Right ventricle myocardium superior (tissue), 1 donor: ENCODE measurements at places on chromosomes 11 and 22.

DNA sequence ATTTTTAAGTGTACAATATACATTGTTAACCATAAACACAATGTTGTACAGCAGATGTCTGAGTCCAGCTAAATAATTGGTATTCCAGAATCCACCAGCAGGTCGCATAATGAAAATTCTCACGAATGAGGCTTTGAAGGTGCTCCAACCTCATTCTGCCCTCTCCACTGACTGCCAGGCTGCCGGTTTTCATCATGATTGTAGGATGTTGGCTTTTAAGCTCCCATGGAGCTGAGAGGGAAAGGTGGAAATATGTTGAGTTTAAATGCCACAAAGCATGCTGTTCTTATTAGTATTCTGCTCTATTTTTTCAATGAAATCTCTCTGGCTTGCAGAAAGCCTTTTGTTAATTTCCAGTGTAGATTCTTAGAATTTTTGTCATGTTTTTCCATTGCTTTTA lies 337.2 kb upstream of the DDI1 start:
- no peak for DNase-seq

- no peak for DNase-seq
Observed at GRCh38 chr22:48953103-48953720, 874.5 kb downstream of the BRD1 start.

DNA sequence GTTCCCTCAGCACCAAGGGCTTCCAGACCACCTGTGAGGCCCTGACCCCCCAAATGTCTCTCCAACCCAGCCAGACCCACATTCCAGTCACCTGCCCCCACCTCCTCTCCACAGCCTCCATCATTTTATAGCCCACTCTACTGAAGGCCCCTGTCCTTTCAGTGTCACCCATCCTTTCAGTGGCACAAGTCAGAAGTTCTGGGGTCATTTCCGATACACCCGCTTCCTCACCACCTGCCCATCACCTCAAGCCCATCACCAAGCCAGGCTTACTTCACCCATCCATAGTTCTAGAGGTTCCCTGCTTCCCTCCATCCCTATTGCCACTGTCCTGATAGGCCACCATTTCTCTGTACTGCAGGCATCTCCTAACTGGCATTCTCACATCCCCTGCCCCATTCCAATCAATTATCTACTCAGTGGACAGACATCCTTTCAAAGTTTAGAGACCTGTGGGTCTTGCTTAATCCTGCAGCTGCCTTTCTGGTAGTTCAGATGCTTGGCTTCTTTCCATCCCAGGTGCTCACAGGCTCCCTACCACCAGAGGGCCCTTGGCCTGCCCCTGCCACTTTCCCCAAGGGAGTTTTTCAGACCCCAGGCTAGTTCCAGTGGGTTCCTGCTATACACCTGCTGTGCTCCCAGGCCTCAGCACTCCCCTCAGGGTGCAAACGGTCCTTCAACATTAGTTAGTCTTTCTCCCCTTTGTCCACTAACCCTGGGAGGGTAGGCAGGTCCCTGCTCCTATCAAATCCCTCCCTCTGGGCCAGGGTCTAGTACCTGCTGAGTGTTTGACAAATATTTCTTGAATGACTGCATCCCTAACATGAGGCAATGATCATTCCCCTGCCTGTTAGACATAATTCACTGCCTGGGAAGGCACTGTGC lies 7.6 kb downstream of the KCNQ1OT1 start:
- DNase-seq: no peak

DNA sequence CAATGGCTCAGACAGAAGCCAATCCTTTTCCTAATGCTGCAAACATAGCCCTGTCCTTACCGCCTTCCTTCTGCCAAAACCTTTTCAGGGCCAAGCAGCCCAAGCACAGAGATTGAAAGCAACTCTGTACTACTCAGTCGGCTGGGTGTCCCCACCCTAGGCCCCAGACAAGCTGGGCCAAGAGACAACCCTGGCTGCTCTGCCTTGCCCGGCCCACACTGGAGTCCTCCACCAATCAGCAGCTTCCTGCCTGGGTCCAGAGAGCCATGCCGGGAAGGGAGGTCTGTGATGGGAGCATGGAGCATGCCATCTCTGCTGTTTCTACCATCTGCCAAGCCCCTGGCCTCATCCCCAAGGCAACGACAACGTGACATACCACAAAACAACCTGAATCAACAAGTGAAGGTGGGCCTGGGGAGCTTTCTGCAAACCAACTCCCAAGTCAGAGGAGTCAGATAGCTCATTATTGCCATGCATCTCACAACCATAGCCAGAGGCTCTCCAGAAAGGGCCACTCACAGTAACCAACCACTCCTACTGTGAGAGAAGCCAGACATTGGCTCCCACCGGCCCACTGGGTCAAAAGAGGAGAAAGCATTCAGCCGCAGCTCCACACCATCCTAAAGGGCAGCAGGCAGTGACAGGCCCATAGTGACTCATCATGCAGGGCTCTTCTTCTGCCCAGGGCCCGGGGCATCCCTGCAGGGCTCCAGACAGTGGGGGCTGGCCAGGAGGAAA lies 18.2 kb downstream of the PATZ1 start:
- no peak for DNase-seq

- DNase-seq: no peak
Observed at GRCh38 chr22:42132457-42132856, 1.8 kb upstream of the CYP2D6 start.

GRCh38 chr11:59426361-59427067 lies at the start of gene OR5A2:
Gene OR5A2 (minus strand): TSS chr11:59426413. CDS start chr11:59422953, 3,460 bp downstream.
- DNase-seq: no peak

GRCh38 chr11:43983221-43983810 lies 40.9 kb downstream of the C11orf96 start:
- no peak for DNase-seq

DNA sequence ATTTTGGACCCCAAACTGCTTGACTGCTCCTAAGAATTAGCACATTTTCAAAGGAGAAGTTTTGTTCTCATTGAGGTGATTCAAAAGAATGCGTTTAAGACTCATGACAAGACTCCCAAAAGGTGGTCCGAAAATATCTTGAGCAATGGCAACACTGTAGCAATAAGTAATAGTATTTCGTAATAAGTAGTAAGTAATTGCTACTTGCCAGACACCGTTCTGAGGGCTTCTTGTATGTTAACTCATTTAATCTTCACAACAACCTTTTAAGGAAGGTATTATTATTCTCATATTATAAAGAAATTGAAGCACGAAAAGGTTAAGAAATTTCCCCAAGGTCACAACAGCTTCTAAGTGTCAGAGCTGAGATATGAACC lies 184.0 kb upstream of the SORL1-AS1 start:
- no peak for DNase-seq

DNA sequence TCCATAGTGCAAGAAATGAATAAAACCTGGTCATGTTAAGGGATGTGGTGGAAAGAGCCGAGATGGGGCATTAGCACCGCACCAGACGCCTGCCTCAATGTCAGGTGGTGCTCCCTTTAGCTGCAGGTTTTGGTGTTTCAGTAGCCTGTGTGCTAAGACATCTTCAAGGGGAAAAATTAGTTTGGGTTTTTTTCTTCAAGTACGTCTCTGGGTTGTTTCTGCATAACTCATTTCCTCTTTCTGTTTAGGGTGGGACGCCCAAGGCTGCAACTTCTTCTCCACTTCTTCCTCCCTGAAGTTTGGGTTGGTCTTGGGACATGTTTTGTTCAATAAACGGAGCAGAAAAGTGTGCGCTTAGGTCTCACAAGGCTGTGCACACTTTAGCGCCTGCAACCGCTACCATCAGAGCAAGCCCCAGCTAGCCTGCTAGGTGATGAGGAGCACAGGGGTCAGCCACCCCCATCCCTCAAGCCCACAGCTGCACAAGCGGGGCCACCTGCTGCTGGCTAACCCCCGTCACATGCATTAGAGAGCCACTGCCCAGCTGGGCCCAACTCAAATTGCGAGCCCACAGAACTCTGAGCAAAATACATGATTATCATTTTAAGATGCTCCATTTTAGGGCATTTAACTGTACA lies 1495.7 kb downstream of the TBC1D22A start:
- no peak for DNase-seq

GRCh38 chr11:74849525-74850391 lies 99.1 kb downstream of the XRRA1 start:
- no peak for DNase-seq

DNA sequence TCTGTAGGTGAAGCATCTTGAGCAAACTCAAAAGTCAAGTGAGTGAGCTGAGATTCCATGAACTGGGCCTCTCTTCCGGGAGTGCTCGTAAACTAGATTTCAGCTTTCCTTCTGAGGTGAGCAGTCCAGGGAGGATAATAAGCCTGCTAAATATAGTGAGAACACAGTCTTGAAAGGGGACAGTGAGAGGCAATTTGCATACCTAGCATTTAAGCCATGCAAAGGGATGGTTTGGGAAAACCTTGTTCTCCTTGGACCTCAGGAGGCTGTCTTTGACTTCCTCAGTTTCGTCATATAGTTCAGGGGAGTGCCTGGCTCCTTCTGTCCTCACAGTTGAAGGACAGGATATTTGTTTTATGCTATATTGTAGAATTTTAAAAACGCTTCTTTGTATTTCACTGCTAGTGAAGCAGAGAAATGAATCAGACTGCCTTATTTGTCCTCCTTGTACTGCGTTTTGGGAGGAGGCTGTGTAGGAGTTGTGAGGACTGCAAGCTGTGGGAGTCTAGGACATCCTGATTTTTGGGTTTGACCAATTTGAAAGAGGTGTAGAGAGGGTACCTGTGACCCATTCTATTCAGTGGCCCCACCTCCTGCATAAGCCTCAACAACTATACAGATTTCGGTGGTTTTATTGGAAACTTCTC lies 11.0 kb upstream of the SORL1-AS1 start:
- DNase-seq: no peak

- no peak for DNase-seq
Observed at GRCh38 chr11:95344932-95345642, 114.1 kb upstream of the SESN3 start.
